RPMI7951 (cell line): ENCODE measurements at places on chromosomes 16 and 17.

- DNase-seq, result no peak
Observed at GRCh38 chr16:55839115-55839514, 6.2 kb upstream of the CES1 start.

DNA sequence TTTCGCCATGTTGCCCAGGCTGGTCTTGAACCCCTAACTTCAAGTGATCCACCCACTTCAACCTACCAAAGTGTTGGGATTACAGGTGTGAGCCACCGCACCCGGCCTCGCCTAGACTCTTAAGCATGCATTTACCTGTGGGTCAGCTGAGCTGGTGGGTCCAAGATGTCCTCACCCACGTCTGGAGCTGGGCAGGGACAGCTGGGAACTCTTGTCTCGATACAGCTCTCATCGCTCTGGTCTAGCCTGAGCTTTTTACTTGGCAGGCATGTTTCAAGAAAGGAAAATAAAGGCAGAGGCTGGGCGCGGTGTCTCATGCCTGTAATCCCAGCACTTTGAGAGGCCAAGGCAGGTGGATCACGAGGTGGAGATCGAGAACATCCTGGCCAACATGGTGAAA, 56.9 kb upstream of the PHOSPHO1 start:
- DNase-seq, result no peak

DNA sequence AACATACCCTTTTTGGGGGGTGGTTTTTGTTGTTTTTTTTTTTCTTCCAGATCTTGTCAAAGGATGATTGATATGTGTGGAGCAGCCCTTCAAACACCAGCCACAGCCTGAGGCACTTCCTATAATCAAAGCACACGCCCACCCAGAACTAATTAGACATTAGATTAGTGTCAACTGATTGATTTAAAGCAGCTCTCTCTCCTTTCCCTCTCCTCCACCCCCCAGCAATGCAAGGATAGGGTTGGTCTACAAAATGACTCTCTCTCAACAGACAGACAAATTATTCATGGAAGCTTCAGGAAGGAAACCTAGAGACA, 250.3 kb upstream of the SOX9 start:
- peak; percentile 40 for DNase-seq

DNA sequence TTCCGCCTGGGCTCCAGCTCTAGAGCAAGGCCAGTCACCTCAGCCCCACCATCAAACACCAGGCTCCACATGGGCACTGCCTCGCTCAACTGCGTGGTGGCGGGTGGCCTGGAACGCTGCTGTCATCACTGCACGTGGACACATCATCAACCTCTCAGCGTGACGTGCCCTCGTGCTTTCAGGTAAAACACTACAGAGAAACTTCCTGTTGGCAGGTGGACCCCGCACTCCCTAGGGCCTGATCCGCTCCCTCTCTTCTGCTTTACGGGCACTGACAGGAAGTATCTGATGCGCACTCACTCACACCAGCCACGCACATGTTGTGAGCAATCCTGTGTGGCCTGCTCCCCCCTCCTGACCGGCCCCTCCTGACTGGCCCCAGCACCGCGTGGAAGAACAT, 87.4 kb downstream of the ANKRD11 start:
- DNase-seq, result no peak

DNA sequence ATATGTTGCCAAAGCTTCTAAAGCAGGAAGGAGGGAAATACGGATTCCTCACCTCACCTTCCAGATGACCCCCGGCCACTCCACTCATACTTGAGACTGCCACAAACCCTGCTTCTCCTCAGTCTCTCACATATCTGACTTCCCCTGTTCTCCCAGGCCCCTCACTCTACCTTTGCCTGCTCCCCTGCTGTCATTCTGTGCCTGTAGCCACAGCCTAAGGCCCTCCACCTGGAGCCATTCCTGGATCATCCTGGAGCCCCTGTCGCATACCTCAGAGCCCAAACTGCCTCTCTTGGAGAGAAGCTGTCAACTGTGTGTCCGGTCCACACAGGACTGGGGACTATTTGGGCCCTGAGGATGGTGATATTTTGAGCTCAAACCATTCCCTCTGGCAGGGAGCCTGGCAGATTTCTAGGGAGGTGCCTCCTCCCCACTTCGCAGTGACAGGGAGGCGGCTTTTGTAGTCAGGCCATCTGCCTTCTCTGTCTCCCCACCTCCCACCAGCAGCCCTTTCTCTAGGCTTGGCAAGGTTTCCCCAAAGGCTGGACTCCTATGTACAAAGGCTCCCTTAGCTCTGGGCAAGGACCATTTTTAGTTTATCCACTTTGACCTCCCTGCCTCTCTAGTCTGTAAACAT, 2.3 kb upstream of the MED24 start:
- no peak for DNase-seq

DNA sequence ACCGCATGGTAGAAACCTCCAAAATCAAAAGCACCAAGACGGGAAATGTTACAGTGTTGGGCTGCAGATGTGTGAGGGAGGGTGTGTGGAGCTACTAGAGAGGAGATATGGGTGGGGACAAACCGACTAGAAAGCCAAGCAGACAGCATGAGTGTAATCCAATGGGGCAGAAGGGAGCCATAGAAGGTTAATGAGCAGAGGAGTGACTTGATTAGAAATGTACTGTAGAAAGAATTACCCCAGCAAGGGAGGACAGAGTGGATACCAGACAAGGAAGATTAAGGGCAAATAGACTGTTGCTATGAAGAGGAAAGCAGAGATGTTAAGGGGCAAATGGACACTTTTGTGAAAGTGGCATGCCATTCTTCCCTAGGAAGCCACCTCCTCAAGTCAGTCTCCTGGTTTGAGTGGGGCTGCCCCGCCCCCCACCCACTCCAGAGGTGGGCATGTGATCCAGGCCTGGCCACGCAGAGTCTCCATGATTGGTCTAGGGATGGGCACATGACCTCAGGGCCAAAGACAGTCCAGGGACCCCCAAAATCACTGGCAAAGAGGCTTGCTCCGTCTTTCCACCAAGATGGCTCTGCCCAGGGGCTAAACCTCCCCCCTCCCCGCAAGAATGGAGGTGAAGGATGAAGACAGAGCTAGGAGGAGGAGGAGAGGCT, 4.3 kb downstream of the COTL1 start:
- no peak for DNase-seq

DNA sequence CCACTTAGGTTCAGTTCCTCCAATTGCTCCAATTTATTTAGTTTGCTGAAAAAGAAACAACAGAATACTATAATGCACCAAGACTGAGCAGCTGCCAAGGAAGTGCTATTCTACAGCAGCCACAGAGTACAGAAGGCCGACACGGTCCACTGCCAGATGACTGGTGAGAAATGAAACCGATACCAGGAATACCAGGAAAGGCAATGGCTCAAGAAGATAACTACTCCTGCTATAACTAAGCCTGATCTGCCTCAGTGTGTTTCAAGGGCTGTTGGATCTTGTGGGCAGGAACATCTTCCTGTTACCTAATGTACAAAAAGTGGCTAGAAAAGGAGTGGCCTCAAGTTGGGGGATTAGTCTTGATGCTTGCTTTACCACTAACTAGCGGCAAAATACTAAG, 32.8 kb downstream of the MARVELD3 start:
- no peak for DNase-seq

- no peak for DNase-seq
Observed at GRCh38 chr16:19488213-19488640, 33.7 kb downstream of the GDE1 start.

- no peak for DNase-seq
Observed at GRCh38 chr16:8621222-8621571, 301 bp upstream of the METTL22 start.
